Fibroblast of the aortic adventitia (primary cell): ENCODE measurements at places on chromosomes 2 and 18. TPM values are rescaled to one million over a fixed set of nuclear protein-coding genes. Genes with fewer than 3 reads are reported as not detected.

GRCh38 chr2:10863837-10864236 is 47.9 kb upstream of the KCNF1 start:
- no peak for DNase-seq

DNA sequence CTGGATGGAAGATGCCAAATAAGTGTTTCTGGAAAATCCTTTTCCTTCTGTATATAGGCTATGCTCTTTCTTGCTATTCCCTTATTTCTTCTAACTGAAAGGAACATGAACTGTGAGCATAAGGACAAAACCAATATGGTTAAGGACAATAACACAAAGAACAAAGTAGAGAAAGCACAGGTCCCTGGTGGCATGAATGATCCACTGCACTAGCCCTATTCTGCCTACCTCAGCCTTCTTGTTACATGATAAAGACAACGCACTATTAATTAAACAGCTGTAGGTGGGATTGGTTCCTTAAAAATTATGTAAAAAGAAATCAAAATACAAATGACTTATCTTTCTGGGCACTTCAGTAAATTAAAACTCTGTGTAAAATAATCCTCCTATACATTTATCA is 1.9 kb upstream of the WDR75 start:
- DNase-seq, result no peak

DNA sequence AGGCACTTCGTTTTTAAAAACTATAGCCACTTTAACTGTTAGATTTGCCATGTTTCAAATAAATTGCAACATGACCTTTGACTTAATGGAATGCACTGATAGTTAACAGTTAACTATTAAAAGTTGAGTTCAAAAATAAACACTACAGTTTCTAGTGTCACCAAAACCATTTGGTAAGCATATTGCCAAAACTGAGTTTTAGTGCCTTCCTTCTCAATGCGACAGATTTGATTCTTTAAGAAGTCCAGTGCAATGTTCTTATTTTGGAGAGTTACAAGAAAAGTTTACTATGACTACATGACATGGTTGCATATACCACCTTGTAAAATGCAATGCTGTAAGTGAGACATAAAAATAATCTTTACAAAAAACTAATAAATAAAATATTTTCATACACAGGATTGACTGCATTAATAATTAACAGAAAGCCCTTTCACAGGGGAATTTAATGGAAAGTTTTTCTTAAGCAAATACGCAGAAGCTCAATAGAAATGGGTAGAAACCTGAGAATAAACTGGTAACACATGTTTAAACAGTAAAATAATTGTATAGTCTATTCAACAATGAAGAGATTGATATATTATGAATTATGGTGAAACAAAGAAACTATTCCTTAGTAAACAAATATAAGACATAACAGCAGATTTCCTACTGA is 53.8 kb downstream of the GRB14 start:
- DNase-seq, result no peak

GRCh38 chr2:144989579-144990270 is 469.8 kb upstream of the ZEB2 start:
- DNase-seq, result no peak

DNA sequence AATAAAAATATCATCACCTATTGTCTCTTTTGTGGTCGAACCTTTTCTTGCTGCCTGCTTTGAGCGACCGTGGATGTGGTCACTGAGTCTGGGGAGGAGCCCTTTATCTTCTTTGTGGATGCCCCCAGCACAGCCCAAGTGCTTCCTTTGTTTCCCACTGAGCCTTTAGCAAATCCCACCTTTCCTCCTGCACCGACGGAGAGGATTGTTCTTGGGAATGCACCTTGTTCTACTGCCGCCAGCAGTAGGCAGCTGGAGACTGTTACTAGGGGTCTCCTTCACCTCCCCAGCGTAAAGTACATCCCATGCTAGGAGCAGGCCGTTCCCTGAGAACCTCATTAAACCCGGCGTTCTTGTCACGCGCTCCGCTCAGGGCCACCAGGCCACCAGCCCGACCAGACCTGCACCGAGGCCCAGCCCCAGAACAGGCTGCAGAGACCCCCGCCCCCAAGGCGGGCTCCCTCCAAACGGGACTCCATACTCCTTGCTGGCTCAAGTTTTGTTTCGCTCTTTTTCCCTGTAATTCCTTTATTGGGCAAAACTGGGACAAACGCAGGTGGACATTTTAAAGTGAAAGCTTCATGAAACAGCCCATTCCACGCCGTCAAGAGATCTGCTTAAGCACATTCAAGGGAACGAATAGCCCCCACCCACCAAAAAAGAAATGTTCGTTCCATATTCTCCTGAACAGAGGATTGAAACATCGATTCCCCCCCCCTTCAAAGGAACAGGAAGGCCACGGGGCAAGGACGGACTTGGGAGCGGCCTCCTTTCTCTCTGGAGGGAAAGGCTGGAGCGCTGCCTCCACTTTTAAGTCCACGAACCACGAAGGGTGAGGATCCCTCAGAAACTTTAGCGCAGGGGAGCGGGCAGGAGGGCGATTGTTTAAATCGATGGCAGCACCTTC is 1.1 kb upstream of the MAT2A start:
- peak; percentile 58 for DNase-seq

DNA sequence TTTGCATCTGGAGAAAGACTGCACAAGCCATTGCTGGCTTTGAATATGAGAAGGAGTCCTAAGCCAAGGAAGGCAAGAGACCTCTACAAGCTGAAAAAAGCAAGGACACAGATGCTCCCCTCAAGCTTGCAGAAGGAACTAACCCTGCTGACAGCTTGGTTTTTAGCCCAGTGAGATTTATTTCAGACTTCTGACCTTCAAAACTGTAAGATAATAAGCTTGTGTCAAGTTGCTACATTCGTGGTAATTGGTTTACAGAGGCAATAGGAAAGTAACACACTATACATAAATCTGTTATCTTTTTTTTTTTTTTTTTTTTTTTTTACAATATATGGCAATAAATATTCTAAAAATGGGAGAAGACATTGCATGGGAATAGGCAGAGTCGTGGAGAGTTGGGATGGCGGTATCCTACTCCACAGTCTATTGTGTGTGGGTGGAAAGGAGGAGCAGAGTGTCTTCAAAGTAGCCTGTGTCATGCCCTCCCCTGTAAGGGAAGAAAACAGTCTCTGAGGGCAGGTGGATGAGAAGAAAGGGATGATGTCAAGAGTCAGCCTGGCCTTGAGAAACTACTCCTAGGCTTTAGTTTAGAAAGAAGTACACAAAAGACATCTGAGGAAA is 196.9 kb downstream of the THSD7B start:
- DNase-seq, result no peak

DNA sequence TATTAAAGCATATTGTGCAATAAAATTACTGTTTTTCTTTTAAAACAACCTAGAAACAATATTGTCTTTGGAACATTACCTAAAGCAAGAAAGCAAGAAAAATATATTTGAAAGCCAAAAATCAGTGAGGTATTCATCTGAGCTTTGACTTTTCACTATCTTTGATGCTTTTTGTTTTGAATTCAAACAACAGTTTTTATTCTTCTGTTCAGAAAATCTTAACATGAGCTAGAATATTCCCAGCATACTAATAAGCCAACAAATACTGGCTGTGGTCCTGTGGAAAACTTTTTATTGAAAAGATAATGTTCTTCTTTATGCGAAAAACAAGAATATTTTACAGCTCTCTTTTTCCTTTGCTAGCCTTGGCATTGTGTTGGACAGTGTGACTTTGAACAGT is 19.8 kb downstream of the FAM171B start:
- DNase-seq, result peak; percentile 15

DNA sequence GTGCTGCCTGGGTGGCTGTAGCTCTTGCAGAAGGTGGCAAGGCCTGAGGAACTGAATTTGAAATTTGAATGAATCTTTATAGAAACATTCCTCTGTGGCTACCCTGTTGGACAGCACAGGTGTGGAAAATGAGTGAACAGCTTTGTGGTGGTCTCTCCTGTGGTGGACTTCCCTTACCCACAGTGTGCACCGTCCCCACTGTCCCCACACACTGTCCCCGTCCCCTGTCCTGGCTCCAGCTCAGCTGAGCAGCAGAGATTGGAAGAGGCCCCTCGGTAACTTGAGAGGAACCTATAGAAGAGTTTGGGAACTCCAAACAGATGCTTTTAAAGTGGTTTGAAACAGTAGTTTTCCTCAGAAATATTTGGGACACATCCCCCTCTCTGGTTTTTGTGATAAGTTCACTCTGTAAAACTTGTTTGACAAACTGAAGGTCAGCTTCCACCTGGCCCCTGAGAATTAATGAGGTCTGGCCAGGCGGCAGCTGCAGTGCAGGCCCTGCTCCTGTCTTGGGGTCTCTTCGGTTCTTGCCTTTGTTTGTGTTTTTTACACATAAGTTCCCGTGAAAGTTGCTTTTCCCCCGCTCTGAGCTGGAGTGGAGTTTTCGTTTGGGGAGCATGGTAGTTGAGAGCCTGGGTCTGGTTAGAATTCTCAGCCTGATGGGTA is 63.2 kb downstream of the ASAP2 start:
- no peak for DNase-seq

- DNase-seq, result no peak
Measured at GRCh38 chr18:13640266-13640860, 86.0 kb downstream of the FAM210A start.

DNA sequence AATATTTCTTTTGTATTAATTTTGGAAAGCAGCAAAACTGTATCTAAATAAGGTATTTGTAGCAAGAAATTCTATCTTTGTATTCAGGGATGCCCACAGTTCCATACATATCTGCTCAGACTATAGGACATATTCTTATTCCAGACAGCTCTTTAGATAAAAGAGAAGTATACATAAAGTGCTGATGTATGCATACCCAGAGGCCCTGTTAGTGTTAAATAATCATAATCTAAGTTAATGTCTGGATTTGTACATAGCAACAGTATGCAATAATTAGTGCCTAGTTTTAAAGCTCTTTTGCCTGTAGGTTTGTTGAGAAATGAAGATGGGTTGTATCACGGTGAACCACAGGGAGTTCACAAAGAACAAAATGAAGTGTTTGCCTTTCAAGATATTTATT is 428.0 kb upstream of the RGPD4 start:
- no peak for DNase-seq

DNA sequence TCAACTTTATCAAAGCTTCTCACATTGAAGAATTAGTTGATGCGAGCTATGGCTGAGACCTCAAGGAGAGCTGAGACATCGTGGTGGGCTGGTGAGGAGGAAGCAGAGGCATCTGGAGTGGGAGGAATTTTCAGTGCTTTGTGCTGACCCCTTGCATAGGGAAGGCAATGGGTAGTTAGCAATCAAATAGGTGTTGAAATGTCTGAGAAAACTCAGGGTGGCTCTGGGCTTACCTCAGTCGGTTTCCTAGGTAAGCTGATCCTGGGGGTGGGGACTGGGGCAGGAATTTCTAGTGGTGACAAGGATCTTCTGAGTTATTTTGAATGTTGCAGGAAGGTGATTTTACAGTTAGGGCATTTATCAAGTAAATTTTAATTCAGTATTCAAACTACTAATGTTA is 20.7 kb upstream of the DPP10 start:
- DNase-seq, result no peak

- peak; percentile 85 for DNase-seq
Measured at GRCh38 chr2:120938045-120938771, 202.5 kb downstream of the GLI2 start.

DNA sequence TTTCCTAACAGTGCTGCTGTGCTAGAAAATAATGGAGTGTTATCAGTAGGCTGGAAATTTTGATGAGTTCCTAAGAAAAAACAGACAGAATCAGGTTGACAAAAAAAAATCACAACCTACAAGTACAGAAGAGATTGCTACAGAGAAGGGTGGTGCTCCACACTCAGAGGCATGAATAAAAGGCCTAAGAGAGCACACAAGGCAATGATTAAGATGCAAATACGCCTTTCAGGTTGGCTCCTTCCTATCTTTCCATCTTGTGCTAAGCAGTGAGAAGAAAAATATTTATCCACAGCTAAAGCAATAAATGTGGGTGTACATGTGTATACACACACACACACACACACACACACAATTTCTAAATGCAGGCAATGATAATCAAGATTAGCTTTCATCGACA is 130.6 kb upstream of the UBE2E3 start:
- no peak for DNase-seq

GRCh38 chr2:191666732-191667131 is 11.2 kb upstream of the NABP1 start:
- DNase-seq, result peak; percentile 34

DNA sequence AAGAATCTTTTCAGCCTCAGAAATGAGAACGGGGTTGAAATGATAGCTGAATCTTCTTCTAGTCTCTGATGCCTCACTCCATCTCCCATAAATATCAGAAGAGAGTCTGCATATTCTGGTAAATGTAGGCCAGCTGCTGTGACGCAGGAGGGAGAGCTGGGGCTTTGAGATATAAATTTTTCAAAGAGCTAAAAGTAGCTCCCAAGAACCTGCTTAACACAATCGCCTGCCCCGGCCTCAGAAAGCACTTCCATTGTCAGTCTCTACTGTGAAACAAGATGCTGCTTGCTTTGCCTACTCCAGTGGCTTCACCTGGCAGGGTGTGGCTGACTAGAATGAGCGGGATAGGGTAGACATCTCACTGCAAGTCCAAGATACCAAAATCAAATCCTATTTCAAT is 105.0 kb upstream of the CCDC150 start:
- DNase-seq, result no peak

- DNase-seq, result no peak
Measured at GRCh38 chr2:45394842-45395241, 216.2 kb downstream of the SRBD1 start.

- DNase-seq, result no peak
Measured at GRCh38 chr18:60193780-60194179, 178.8 kb downstream of the MC4R start.

Gene UGT1A8
- total RNA-seq, result 0.09 TPM in 1 of 2 replicates, not detected in the other

Gene AQP12B
- total RNA-seq, result not detected in 2 replicates

Gene CCDC178
- 0.72 and 0.74 TPM in 2 replicates for total RNA-seq

Gene KCNIP3
- total RNA-seq, result 0.25 and 2.9 TPM in 2 replicates

Gene LRRC30
- total RNA-seq, result not detected in 2 replicates

Gene GAD1
- not detected in 2 replicates for total RNA-seq

Gene MSTN
- 0.08 and 0.18 TPM in 2 replicates for total RNA-seq

Gene SNRPD1
- total RNA-seq, result 15.1 and 78.2 TPM in 2 replicates

Gene DUSP19
- total RNA-seq, result 1.6 and 4.8 TPM in 2 replicates

Gene SERPINB3
- total RNA-seq, result not detected in 2 replicates

Gene CFAP65
- not detected in 2 replicates for total RNA-seq

Gene RAX
- total RNA-seq, result not detected in 2 replicates

Gene RSAD2
- 0.63 and 4.0 TPM in 2 replicates for total RNA-seq
